KBM-7 (cell line): ENCODE measurements at places on chromosomes 5 and 9.

- no peak for DNase-seq
These were observed 115.3 kb upstream of the MSX2 start for GRCh38 chr5:174609116-174609515.

DNA sequence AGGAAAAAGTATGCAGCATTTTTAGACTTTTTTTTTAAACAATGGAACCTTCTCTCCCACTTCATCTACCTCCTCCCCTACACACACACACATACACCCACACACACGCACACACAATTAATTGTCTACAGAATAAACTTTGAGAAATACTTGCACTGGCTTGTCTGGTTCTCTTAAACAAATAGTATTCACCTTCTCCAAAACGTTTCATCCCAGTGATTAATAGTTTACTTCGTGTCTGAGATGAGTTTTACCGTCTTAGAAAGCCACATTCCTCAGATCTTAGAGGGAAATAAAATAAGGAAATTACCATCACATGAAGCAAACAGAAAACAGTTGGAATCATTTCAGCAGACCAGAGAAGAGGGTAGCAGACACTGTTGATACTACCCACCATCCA, 570.6 kb upstream of the CLINT1 start:
- no peak for DNase-seq

DNA sequence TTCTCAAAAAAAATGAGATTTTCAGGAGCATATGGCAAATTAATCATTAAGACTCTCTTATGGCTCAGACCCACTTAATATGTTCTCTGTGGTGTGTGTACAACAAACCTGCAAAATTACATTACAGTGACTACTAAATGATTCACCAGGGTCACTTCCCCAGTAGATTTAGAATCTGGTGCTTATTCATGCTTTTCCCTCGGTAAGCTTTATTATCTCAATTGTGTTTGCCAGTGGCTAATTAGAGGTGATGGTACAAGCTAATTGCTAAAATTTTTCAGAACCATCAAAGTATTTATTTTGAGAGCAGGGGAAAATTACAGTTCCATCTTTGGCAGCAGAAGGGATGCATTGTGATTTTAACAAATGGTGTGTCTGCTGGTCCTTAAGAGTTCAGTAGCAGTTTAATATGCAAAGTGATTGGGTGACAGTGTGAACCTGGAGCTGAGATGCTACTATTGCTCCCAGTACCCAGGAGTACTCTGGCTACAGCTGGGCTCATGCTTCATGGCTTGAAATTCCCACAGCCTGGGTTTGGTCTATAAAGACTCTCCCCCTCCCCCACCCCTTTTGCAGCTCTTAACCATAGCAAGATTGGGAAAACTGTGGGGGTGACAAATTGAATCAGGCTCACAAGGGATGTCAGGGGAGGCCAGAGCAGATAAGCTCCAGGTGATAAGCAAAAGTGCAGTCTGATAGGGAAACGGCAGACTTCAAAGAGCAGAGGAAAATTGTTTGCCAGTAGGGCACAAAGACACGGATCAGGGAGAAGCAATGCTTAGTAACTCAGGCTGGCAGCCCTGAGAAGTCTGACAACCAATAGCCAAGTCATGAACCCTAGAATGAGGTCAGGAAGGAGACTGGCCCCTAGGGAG, 92.8 kb upstream of the RAD23B start:
- DNase-seq: no peak

DNA sequence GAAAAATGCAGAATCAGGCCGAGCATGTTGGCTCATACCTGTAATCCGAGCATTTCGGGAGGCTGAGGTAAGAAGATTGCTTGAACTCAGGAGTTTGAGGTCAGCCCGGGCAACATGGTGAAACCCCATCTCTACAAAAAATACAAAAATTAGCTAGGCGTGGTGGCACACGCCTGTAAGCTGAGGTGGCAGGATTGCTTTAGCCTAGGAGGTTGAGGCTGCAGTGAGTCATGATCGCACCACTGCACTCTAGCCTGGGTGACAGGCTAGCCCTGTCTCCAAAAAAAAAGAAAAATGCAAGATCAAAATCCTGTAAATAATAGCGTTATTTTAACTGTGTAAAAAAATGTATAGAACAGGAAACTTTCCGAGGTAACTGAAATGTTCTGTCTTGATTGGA, 39.4 kb downstream of the RNF44 start:
- DNase-seq: no peak

DNA sequence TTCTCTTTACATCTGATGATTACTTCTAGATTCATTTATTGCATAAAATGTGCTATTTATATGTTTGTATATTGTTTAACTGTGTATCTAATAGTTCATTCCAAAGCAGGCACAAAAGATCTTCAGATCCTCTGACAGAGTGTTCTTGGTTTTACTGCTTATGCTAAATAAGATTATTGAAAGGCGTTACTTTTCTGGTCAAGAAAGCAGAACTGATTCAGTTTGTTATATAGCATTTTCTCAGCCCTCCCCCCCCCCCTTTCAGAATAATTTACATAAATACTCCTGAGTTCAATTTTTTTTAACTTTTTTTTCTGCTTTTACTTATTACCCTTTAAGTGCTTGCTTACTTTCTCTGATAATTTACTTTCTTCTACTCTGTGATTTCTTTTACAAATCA, 15.4 kb downstream of the CDC42SE2 start:
- DNase-seq: no peak
